ENCODE measurements at places on chromosomes 7 and 10.

GRCh38 chr10:129844216-129844766 is 119.8 kb downstream of the EBF3 start:
- DNase-seq: no peak

- no peak for DNase-seq
Observed at GRCh38 chr7:77759294-77759889, 38.8 kb downstream of the TMEM60 start.

GRCh38 chr10:104034401-104035193 is 51.1 kb downstream of the COL17A1 start:
- DNase-seq: no peak

DNA sequence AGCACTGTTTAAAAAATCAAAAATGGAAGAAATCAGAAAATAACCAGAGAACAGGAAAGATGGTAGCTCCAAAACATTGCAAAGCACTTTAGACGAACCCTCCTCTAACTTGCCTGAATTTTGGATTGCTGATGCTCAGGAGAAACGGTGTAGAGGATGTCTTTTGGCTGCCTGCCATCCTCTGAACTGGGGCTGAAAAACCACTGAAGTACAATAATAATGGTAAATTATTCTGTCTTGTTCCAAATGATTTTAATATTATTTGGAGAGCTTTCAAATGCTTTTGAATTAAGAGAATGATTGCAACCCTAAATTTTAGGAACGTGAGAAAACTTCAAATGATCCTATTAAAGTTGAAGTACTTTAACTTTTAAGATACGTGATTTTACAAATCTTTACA is 167.3 kb upstream of the SLC13A1 start:
- DNase-seq: no peak

- DNase-seq: no peak
Observed at GRCh38 chr10:102261842-102262241, 16.5 kb downstream of the GBF1 start.

- DNase-seq: no peak
Observed at GRCh38 chr10:77157248-77158019, 480.2 kb downstream of the KCNMA1 start.

DNA sequence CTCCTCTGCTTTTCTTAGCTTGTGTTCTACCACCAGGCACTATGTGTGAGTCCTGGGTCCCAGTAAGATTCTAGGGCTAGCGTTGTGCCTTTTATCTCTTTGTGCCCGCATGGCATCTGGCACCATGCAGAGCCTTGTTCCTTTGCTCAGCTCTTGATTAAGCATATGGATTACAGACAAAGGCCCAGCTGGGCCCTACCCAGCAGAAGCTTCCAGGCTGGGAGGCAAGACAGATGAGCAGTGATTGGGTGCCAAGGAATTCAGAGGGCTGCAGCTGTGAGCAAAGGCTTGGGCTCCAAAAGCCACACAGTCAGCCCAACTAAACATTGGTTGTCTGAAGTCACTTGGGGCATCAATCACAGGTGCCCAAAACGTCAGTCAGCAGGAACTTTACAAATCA is 2.0 kb downstream of the ACSM6 start:
- no peak for DNase-seq

- no peak for DNase-seq
Observed at GRCh38 chr10:90199093-90199492, 497.7 kb downstream of the KIF20B start.

DNA sequence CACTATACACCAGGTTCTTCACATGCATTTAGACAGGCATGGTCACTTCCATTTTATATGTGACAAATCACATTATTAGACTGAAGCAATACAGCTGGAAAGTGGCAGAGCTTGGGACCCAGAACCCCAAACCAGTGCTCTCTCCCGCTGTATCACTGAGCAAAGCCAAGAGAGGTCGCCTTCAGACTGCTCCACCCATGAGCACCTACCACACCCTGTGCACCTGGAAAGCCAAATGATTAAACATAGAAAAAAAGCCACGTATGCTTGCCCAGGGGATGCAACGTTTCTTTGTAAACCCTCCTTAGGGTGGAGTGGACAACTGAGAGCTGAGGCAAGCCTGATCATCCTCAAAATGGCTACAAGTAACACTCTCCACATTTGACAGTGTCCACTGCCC is 72.5 kb downstream of the CCDC6 start:
- DNase-seq: no peak

DNA sequence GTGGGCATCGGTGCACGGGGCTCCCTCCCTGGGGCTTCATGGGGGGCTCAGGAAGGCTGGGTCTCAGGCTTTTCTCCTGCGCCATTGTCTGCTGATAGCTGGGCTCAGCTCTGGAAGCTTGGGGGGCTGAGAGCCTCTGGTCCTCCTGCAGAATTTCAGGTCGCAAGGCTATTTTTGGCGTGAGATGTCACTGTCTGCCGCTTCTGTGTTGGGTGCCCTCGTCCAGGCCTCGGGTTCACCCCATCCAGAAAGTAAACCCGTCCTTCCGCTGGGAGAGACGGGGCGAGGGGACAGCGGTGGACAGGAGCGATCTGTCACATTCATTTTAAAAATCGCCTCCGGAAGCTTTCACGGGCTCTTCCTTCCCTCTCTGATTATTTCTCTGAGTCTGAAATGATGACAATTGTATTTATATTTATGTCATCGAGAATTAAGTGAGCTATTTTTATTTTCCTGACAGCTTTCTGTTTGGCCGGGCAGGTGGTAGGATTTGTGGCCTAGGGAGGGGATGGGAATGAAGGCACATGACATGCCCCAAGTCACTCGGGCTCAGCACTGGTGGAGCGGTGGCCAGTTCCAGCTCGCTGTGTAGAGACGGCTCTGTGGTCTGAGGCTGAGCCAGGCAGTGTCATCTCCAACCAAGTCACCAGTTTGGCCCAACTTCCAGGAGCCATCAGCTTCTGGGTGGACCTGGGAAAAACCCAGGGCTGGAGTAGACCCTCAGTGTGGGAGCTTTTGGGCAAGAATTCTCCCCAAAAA is 40.7 kb upstream of the AP5Z1 start:
- DNase-seq: no peak

GRCh38 chr7:113774182-113774807 is 144.5 kb downstream of the PPP1R3A start:
- DNase-seq: no peak

DNA sequence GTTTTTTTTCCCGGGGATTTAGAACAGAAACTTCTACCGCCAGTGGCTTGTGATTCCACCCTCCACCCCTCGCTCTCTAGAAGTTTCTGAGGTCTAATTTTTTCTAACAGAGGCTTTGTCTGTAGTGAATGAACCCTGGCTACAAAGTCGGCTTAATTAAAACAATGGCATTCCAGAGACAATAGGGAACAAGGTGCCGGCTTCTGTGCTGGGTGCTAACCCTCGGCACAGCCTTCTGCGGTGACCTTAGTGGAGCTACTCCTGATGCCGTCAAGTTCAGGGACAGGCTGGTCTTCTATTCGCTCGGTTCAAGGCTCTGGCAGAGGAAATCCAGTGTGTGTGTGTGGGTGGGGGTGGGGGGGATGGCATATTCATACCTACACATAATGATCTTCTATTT is 32.1 kb upstream of the ENO4 start:
- no peak for DNase-seq

DNA sequence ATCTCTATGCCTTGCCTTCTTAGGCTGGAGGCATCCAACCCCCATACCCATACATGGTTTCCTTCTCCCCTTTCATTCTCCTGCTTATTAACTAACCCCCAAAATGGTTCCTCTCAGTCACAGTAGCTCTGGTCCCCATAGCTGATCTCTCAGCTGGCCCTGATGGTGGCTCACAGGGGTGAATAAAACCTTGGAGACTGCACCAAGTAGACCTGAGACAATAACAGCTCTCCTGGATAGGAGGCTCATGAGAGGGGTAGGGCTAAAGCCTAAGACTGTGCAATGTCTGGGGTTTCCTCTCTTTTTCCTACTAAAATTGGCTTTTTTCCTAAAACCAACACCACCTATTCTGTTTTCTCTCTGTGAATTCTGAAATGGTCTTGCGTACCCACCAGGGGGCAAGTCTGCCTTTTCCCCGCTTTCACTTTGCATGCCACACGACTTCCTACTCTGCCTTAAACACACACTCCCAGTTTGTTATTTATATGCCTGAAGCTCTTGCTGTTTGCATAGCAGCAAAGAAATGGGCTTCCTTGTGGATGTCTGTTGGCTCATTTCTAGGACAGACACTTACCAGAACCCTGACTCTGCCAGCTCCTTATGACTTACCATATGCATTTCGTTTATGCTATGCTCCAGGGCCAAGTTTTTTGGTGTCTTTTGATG is 18.4 kb upstream of the PON1 start:
- DNase-seq: no peak

DNA sequence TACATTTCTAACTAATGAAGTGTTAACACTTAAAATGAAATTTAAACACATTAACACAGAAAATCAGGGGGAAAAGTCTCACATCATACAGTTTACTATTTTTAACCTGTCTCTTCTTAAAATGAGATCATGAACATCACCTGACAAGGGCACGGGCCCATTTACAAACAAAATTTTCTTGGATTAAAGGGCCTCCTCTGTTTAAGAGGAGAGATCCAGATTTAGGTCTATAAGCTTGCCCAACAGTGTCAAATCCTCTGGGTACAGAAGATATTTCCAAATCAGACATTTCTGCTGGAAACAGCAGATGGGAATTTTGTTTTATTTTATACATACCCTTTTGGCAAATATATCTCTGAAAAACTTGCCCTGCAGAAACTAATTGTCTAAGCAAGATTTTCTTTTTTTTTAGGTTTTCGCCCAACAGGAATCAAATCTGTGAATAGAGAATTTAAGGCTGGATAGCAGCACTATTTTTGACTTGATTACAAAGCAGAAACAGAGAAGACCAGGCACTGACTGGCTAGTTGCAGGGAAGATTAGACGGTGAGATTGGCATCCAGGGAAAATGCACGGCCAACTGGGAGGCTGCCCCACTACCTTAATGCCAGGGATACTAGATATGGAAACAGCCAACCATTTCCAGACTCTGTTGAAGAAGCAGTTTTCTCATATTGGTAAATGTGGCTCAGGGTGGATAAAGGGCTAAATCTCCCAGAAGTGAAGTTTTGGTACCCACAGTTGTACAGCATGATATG is 173.4 kb downstream of the LRRN3 start:
- DNase-seq: no peak

DNA sequence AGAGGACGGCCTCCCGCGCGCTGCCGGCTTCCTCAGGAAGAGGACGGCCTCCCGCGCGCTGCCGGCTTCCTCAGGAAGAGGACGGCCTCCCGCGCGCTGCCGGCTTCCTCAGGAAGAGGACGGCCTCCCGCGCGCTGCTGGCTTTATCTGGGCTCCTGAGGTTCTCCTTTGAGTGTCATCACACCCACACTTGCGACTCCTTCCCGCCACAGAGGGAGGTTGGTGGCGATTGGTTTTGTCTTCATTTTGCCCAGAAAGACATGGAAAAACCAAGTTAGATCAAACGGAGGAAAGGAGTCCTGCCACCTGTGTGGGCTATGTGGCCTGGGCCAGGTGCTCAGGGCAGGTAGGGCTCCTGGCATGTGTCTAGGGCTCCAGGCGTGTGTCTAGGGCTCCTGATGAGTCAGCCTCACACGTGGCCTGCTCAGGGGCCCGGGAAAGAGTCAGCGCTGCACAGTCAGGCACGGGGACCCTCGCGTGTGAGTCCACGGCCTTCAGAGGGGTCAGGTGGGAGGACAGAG is 138.0 kb downstream of the VIPR2 start:
- DNase-seq: no peak

GRCh38 chr7:7889791-7890568 is 78.6 kb upstream of the GLCCI1 start:
- no peak for DNase-seq

DNA sequence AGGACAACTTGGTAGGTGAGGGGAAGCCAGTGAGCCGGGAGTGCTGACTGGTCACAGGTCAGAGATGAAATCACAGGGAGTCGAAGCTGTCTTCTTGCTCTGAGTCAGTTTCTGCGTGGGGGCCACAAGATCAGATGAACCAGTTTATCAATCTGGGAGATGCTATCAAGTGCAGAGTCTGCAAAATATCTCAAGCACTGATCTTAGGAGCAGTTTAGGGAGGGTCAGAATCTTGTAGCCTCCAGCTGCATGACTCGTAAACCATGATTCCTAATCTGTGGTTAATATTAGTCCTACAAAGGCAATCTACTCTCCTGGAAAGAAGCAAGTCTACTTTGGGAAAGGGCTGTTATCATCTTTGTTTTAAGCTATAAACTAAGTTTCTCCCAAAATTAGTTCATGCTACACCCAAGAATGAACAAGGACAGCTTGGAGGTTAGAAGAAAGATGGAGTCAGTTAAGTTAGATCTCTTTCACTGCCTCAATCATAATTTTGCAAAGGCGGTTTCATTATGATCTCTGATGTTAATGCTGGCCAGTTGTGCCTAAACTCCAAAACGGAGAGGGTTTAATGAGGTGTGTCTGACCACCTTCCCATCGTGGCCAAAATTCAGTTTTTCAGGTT is 8.4 kb upstream of the LMOD2 start:
- DNase-seq: no peak

- DNase-seq: no peak
Observed at GRCh38 chr7:47414342-47415317, 167.3 kb downstream of the TNS3 start.

- no peak for DNase-seq
Observed at GRCh38 chr7:91135703-91136430, 128.4 kb upstream of the FZD1 start.

DNA sequence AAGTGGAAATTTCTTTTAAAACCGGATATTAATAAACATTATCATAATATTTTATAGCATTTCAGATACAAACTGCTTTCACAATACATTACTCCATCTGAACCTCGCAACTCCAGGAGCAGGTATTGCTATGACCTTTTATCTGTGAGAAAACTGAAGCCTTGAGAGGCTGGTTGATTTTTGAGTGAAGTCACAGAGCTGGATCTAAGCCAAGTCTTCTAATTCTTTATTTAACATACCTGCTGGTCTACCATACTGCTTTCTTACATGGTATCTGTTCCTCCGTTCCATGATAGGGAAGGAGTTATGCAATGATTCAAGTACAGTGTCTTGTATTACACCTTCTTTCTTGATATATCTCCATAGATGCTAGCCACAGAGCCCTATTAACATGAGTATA is 37.4 kb upstream of the ITGB8 start:
- no peak for DNase-seq

GRCh38 chr10:114021154-114021553 is 22.5 kb upstream of the ADRB1 start:
- DNase-seq: no peak
